Central memory CD8-positive, alpha-beta T cell (primary cell): ENCODE measurements at places on chromosomes 4 and X.

GRCh38 chrX:136468391-136469103 is 19.2 kb upstream of the BRS3 start:
- H3K27ac ChIP-seq = no peak overlapping the region
- no peaks in the 10 kb centered on the region for H3K36me3 ChIP-seq
- DNase-seq = no peak
- H3K4me3 ChIP-seq = no peak overlapping the region

GRCh38 chr4:105133976-105134375 is 12.7 kb upstream of the TET2 start:
- H3K4me3 ChIP-seq = no peak overlapping the region
- no peaks in the 10 kb centered on the region for H3K36me3 ChIP-seq
- DNase-seq = no peak
- H3K27ac ChIP-seq = no peak overlapping the region

DNA sequence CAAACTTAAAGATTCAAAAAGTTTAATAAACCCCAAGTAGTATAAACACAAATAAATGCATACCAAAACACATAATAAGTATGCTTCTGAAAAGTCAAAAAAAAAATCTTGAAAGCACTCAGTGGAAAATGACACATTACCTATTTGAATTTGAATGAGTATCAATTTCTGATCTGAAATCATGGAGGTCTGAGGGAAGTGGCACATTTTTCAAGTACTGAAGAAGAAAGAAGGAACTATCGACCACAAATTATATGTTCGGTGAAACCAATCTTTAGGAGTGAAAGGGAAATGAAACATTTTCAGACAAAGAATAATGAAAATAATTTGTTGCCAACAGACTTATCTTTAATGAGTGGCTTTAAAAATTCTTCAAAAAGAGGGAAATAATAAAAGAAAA is 12.1 kb upstream of the F9 start:
- no peak for DNase-seq
- H3K4me1 ChIP-seq = no peaks in the 10 kb centered on the region
- H3K4me3 ChIP-seq = no peak overlapping the region
- H3K27ac ChIP-seq = no peak overlapping the region
- peaks cover 14% of the 10 kb centered on the region for H3K27me3 ChIP-seq

DNA sequence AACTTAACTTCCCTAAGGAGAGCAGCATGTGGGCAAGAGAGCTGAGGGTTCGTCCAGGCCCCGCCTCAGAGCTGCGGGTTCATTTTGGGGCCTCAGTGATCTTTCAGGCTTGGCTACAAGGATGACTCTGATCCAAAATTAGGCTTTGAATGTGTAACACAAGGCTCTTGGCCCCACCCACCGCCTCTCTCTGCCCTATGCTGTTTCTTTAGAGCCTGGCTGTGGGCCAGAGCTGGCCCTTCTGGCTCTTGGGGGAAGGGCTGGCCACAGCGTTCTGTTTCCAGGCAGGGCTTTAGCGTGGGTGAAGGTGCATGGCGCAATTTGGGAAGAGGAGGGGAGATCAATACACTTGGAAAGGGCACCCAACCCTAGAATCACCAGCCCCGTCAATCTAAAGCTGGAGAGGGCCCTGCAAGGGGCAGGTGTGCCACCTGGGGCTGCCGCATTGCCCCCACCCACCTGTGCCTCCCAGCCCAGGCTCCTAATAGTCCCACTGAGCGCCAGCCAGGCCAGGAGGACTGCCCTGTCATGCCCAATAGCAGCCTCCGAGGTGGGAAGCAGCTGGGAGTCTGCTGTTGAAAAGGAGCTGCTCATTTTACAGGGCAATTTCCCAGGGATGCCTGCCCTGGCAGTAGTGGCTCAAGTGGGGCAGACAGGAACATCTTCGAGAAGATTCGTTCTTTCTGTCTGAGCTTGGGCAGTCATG is 84.5 kb upstream of the MAML3 start:
- no peak for DNase-seq
- no peaks in the 10 kb centered on the region for H3K36me3 ChIP-seq
- H3K27ac ChIP-seq = no peak overlapping the region
- no peaks in the 10 kb centered on the region for H3K4me1 ChIP-seq

GRCh38 chr4:76947369-76947768 is 2.2 kb upstream of the SEPTIN11 start:
- H3K27ac ChIP-seq = peak overlapping the region; percentile 49
- no peak overlapping the region for H3K4me3 ChIP-seq
- peaks cover 23% of the 10 kb centered on the region for H3K4me1 ChIP-seq
- peaks cover 12% of the 10 kb centered on the region for H3K36me3 ChIP-seq
- H3K27me3 ChIP-seq = no peaks in the 10 kb centered on the region

DNA sequence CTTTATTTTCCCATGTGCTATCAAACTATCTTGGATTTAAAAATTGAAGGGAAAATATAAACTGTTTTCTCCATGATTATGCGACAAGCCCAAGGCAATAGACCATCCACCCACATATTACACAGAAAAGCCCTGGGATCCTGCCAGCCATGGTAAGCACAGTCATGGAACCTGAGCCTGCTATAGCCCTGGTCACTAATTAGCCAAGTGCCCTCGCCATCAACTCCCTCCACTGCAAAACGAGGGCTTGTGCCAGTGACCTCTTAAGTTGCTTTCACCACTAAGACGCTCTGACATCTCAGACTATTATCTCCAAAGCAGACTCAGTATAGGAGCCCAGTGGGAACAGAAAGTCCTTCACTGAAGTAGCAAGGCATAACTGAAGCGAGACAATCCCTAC is 69.2 kb downstream of the NLGN4X start:
- no peak overlapping the region for H3K4me3 ChIP-seq
- no peaks in the 10 kb centered on the region for H3K27me3 ChIP-seq
- no peak overlapping the region for H3K27ac ChIP-seq
- no peak for DNase-seq

- H3K4me1 ChIP-seq = no peaks in the 10 kb centered on the region
- no peaks in the 10 kb centered on the region for H3K27me3 ChIP-seq
- H3K27ac ChIP-seq = no peak overlapping the region
- no peaks in the 10 kb centered on the region for H3K36me3 ChIP-seq
- H3K4me3 ChIP-seq = no peak overlapping the region
Measured at GRCh38 chr4:137611998-137612700, 79.9 kb upstream of the PCDH18 start.

DNA sequence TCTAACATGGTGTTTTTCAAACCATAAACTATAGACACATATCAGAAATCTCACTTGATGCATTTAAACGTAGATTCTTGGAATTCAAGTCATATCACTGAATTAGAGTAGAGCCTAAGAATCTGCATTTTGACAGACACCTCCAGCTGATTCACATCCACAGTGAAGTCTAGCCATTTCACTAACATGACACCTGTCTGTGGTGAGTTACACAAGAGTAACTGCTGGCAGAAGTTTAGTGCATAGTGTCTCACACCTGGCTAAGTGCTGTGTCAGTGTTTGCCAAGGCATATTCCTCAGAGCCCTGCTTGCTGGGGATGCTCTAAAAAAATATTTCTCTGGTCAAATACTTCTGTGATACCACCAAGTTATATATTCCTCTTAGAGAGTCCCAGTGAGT is 237.5 kb upstream of the DIAPH2 start:
- no peak for DNase-seq
- H3K27me3 ChIP-seq = no peaks in the 10 kb centered on the region
- H3K36me3 ChIP-seq = no peaks in the 10 kb centered on the region
- no peaks in the 10 kb centered on the region for H3K4me1 ChIP-seq
- H3K4me3 ChIP-seq = no peak overlapping the region
- H3K27ac ChIP-seq = no peak overlapping the region

DNA sequence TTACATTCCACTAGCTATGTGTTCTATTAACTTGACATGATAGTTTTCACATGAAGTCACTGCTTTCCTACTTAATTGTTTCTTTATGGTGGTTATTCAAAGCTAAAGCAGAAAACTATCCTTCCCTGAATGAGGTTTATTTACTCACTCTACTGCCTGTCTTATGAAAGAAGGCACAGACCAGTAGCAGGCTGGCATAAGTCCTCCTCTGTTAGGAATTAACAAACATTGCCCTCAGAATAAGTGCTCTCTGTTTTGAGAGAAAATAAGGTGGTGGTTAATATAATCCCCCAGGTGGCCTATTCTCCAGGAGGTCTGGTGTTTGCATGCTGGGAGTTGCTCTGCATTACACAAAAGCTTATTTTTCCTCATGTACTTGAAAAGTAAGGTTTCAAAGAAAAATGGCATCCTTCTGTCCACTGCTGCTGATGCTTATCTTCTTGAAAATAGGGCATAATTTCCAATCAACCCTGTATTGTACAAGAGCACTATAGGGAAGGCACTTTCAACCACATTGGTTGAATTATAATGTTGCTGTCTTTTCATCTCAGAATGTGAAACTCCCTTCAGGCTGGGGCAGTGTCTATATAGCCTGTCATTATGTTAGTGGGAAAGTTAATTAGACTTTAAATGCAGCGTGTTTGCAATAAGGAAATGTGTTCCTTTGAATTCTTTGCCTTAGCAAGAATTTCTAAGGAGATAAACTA is 119.7 kb upstream of the TBC1D9 start:
- H3K36me3 ChIP-seq = peaks cover 2% of the 10 kb centered on the region
- no peaks in the 10 kb centered on the region for H3K4me1 ChIP-seq
- DNase-seq = no peak
- H3K27me3 ChIP-seq = peaks cover 8% of the 10 kb centered on the region

GRCh38 chr4:55409468-55410171 is 13.9 kb downstream of the TMEM165 start:
- no peaks in the 10 kb centered on the region for H3K27me3 ChIP-seq
- no peak for DNase-seq
- no peak overlapping the region for H3K4me3 ChIP-seq
- H3K36me3 ChIP-seq = peaks cover 31% of the 10 kb centered on the region
- no peak overlapping the region for H3K27ac ChIP-seq
- peaks cover 43% of the 10 kb centered on the region for H3K4me1 ChIP-seq

GRCh38 chr4:98928131-98928504 is 815 bp downstream of the EIF4E start:
- H3K27me3 ChIP-seq = no peaks in the 10 kb centered on the region
- peaks cover 31% of the 10 kb centered on the region for H3K4me1 ChIP-seq
- H3K27ac ChIP-seq = peak overlapping the region; percentile 91
- H3K36me3 ChIP-seq = peaks cover 29% of the 10 kb centered on the region
- peak overlapping the region; percentile 95 for H3K4me3 ChIP-seq

GRCh38 chr4:62003695-62004094 is 803.6 kb downstream of the ADGRL3 start:
- no peaks in the 10 kb centered on the region for H3K4me1 ChIP-seq
- no peaks in the 10 kb centered on the region for H3K27me3 ChIP-seq
- H3K4me3 ChIP-seq = no peak overlapping the region
- no peak for DNase-seq
- H3K27ac ChIP-seq = no peak overlapping the region

DNA sequence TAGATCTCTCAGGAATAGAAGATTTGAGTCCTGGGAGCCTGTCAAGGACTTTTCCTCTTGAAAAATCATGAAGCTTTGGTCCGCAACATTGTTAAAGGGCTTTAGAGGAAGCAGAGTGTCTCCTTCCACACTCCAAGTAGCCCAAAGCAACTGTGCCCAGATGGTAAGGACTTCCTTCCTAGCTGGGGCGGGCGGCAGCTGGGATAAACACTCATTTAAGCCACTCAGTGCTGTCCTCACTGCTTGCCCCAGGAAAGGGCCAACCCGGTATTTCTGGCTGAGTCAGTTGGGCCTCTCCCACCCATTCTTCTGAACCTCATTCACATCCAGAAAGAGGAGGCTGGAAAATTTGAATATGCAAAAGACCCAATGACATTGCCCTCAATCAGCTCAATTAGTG is 144.3 kb downstream of the CHIC2 start:
- no peak overlapping the region for H3K27ac ChIP-seq
- H3K4me1 ChIP-seq = no peaks in the 10 kb centered on the region
- H3K4me3 ChIP-seq = no peak overlapping the region
- DNase-seq = no peak
- H3K36me3 ChIP-seq = no peaks in the 10 kb centered on the region
- H3K27me3 ChIP-seq = peaks cover 6% of the 10 kb centered on the region
